ENCODE measurements at places on chromosomes 5 and 9. TPM values are rescaled to one million over a fixed set of nuclear protein-coding genes. Genes with fewer than 3 reads are reported as not detected.

Gene NEK6
- total RNA-seq = 93.3 TPM

Gene CDKN2A
- total RNA-seq = 88.7 TPM

Gene FOXE1
- not detected for total RNA-seq

Gene ERAP2
- 33.7 TPM for total RNA-seq

DNA sequence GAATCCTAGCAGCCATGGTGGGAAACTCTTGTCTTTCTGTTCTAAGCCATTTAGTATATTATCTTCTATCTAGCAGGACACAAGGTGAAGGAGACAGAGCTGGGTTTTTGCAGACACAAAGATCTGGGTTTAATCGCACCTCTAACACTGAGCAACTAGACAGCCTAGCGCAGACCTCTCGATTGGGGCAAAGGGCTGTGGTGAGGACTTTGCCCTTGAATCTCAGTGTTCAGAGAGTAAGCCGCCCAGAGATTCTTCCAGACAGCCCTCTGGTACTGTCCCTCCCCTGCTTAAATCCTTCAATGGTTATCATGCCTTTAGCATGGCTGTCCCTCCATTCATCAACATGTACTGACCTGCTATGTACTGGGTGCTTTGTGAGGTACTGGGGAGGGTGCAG lies 128.1 kb downstream of the CRB2 start:
- H3K4me3 ChIP-seq = no peak overlapping the region
- no peak overlapping the region for H3K27ac ChIP-seq
- no peaks in the 10 kb centered on the region for H3K27me3 ChIP-seq
- H3K4me1 ChIP-seq = no peaks in the 10 kb centered on the region
- DNase-seq = no peak

DNA sequence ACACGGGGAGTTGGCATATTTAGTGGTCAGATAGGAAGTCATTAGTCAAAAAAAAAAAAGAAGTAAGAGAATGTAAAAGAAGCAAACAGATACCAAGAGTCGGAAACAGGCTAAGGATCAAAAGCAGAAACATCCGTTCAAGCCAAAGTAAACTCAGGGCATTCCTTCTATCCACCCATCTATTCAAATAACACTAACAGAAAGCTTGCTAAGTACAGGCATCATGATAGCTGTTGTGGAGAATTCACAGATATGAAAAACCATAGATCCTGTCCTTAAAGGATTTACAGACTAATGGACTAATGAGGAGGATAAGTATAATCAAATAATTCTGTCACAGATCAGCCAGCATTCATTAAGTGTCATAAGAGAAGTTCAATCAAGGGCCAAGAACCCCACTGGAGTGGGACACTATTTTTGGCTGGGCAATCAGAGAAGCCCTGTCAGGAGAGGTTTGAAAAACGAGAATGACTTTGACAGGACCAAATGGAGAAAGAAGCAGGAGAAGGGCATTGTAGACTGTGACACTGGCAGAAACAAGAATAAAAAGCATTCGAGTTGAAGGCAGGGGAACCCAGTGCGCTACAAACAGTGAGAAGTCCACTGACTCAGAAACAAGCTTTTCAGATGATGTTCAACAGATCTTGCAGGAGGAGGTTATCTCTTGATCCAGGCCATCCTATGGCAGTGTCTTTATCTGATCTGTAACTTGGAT lies 154.2 kb upstream of the TSLP start:
- no peaks in the 10 kb centered on the region for H3K36me3 ChIP-seq
- no peak for DNase-seq
- H3K27ac ChIP-seq = no peak overlapping the region
- H3K27me3 ChIP-seq = no peaks in the 10 kb centered on the region
- no peak overlapping the region for H3K4me3 ChIP-seq

DNA sequence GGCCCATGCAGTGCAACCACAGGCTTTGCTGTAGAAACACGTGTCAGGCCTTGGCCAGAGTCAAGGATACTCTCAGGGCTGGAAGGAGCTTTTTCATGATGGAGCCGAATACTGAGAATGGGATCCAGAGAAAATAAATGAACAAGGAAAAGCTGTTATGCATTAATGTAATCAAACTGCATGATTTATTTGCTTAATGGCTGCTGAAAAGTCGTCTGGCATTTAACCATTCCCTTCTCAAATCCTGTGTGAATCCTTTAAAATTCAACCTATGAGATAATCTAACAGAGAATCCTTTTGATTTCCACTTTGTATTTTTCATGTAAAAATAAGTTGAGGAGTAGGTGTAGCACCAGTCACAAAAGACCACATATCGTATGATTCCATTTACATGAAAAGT lies 24.1 kb upstream of the GNA14 start:
- no peaks in the 10 kb centered on the region for H3K27me3 ChIP-seq
- DNase-seq = no peak
- no peaks in the 10 kb centered on the region for H3K36me3 ChIP-seq
- H3K4me3 ChIP-seq = no peak overlapping the region
- no peaks in the 10 kb centered on the region for H3K4me1 ChIP-seq
- H3K27ac ChIP-seq = no peak overlapping the region

DNA sequence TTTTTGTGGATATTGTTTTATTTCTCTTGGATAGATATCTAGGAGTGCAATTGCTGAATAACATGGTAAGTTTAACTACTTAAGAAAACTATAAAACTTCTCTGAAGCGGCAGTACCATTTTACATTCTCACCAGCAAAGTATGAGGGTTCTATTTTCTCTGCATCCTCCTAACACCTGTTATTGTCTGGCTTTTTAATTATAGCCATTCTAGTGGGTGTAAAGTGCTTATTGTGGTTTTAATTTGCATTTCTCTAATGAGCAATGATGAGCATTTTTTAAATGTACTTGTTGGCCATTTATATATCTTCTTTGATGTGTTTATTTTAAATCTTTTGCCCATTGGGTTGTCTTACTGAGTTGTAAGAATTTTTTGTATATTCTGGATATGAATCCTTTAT lies 28.7 kb downstream of the SMIM32 start:
- H3K27ac ChIP-seq = peak overlapping the region; percentile 69
- H3K27me3 ChIP-seq = no peaks in the 10 kb centered on the region
- peaks cover 21% of the 10 kb centered on the region for H3K36me3 ChIP-seq
- H3K4me1 ChIP-seq = peaks cover 60% of the 10 kb centered on the region
- no peak overlapping the region for H3K4me3 ChIP-seq
- peak; percentile 52 for DNase-seq

- peaks cover 20% of the 10 kb centered on the region for H3K4me1 ChIP-seq
- no peaks in the 10 kb centered on the region for H3K27me3 ChIP-seq
- no peaks in the 10 kb centered on the region for H3K36me3 ChIP-seq
- no peak for DNase-seq
- H3K4me3 ChIP-seq = peak overlapping the region; percentile 60
Measured at GRCh38 chr5:74640954-74641734, 616 bp upstream of the ENC1 start.

DNA sequence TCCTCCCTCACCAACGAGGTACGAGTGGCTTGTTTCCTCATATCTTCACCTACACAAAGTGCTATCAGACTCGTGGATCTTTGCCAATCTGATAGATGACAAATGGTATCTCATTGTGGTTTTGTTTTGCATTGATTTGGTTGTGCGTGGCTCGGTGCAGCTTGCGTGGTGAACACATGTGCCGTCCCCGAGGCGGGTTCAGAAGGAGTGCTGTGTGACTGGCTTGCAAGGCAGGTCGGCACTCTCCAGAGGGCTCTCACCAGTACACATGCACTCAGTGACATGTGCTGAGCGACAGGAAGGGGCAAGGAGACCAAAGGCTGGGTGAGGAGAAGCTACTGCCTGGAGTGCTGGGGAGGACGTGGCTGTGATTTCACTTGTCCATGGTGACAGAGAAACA lies 95.3 kb upstream of the PITX1 start:
- peak; percentile 97 for DNase-seq
- H3K27me3 ChIP-seq = no peaks in the 10 kb centered on the region
- peak overlapping the region; percentile 52 for H3K4me3 ChIP-seq
- H3K4me1 ChIP-seq = peaks cover 72% of the 10 kb centered on the region
- peak overlapping the region; percentile 98 for H3K27ac ChIP-seq

DNA sequence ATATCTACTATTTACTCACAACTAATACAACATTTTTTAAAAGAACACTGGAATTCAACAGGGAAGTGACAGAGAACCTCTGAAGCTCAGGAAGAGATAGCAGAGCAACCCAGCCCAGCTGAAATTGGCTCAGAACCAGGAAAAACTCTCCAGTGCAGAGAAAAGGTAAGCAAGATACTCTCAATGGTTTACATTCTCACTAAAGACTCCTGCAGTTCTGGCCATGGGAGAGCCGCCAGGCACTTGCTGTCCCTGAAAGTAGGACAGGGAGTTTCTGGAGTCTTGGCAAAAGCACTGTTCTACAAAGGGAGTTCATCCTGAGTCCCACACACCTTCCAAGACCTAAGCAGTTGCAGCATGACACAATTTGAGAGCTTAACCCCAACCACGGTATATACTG lies 330.8 kb downstream of the TRIM36 start:
- no peaks in the 10 kb centered on the region for H3K4me1 ChIP-seq
- no peaks in the 10 kb centered on the region for H3K36me3 ChIP-seq
- no peak overlapping the region for H3K27ac ChIP-seq
- H3K27me3 ChIP-seq = 0 out of 2 replicates have a peak, but pooled peaks cover 6% of the 10 kb centered on the region
- no peak for DNase-seq

GRCh38 chr5:56202483-56202882 lies 30.6 kb downstream of the ANKRD55 start:
- no peak for DNase-seq
- no peak overlapping the region for H3K4me3 ChIP-seq
- no peaks in the 10 kb centered on the region for H3K36me3 ChIP-seq
- no peak overlapping the region for H3K27ac ChIP-seq
- H3K4me1 ChIP-seq = no peaks in the 10 kb centered on the region

- no peak overlapping the region for H3K4me3 ChIP-seq
- H3K27me3 ChIP-seq = 0 out of 2 replicates have a peak, but pooled peaks cover 3% of the 10 kb centered on the region
- no peak overlapping the region for H3K27ac ChIP-seq
Measured at GRCh38 chr9:133818444-133818843, 80.3 kb upstream of the SARDH start.

GRCh38 chr9:121059513-121059912 lies 9.4 kb upstream of the C5 start:
- no peak overlapping the region for H3K27ac ChIP-seq
- H3K4me1 ChIP-seq = peaks cover 4% of the 10 kb centered on the region
- no peaks in the 10 kb centered on the region for H3K36me3 ChIP-seq
- no peaks in the 10 kb centered on the region for H3K27me3 ChIP-seq

DNA sequence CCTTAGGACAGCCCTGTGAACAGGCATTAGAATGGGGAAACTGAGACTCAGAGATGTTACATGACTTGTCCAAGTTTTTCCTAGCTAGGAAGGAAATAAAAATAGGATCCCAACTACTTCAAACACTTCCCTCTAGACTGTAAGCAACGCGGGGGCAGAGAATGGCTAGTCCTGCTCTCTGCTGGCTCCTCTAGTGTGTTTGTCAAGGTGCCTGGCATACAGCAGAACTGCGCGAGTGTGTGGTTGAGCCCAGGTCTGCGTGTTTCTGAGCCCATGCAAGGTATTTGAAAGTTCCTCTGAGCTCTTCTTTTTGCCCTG lies 152.5 kb downstream of the MACROH2A1 start:
- H3K4me3 ChIP-seq = no peak overlapping the region
- no peaks in the 10 kb centered on the region for H3K4me1 ChIP-seq
- H3K36me3 ChIP-seq = no peaks in the 10 kb centered on the region
- no peaks in the 10 kb centered on the region for H3K27me3 ChIP-seq
- no peak for DNase-seq
- no peak overlapping the region for H3K27ac ChIP-seq

- DNase-seq = no peak
- H3K27ac ChIP-seq = no peak overlapping the region
- H3K4me3 ChIP-seq = no peak overlapping the region
- no peaks in the 10 kb centered on the region for H3K27me3 ChIP-seq
- no peaks in the 10 kb centered on the region for H3K4me1 ChIP-seq
Measured at GRCh38 chr9:125915606-125916005, 168.4 kb downstream of the PBX3 start.

DNA sequence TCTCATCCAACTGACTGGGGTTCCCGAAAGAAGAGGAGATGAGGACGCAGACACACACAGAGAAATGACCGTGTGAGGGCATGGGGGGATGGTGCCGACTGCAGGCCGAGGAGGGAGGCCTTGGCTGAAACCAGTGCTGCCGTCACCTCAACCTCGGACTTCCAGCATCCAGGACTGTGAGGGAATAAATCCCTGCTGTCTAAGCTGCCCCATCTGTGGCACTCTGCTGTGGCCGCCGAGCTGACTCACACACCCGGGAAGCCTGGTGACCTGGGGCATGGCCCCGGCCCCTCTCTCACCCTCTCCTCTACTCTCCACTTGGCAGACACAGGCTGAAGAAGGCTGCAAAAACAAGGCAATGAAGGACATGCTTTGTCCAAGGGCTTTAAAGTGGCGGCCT lies 4.4 kb upstream of the COL5A1 start:
- H3K4me1 ChIP-seq = no peaks in the 10 kb centered on the region
- H3K27me3 ChIP-seq = no peaks in the 10 kb centered on the region
- H3K4me3 ChIP-seq = no peak overlapping the region

GRCh38 chr9:27377147-27377807 lies 80.3 kb upstream of the EQTN start:
- no peaks in the 10 kb centered on the region for H3K36me3 ChIP-seq
- H3K27ac ChIP-seq = peak overlapping the region; percentile 77
- H3K4me1 ChIP-seq = peaks cover 32% of the 10 kb centered on the region
- H3K27me3 ChIP-seq = no peaks in the 10 kb centered on the region

- H3K27me3 ChIP-seq = no peaks in the 10 kb centered on the region
- no peaks in the 10 kb centered on the region for H3K4me1 ChIP-seq
- H3K27ac ChIP-seq = no peak overlapping the region
- H3K4me3 ChIP-seq = no peak overlapping the region
Measured at GRCh38 chr9:99307851-99308250, 85.8 kb downstream of the SEC61B start.

DNA sequence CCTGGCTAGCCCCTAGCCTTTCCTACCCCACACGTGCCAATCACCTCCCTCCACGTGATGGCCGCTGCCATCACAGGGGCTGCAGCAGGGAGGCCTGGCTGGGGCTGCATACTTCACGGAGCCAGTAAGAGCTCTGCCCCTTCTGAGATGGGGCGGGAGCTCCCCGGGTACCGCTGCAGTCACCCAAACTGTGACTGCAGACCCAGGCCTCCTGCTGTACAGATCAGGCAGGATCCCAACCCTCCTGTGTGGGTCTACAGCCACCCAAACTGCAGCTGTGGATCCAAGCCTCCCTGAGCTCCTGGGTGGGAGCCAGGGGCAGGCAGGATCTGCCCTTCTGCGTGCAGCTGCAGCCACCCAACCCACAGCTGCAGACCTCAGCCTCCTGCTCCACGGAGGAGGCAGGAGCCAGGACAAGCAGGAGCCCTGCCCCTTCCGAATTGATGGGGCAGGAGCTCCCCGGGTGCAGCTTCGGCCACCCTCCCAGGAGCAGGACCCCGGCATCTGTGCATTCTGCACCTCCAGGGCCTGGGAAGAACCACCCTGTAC lies 3.2 kb upstream of the BTNL9 start:
- no peaks in the 10 kb centered on the region for H3K36me3 ChIP-seq
- no peaks in the 10 kb centered on the region for H3K27me3 ChIP-seq
- H3K4me3 ChIP-seq = no peak overlapping the region
- no peak overlapping the region for H3K27ac ChIP-seq
- H3K4me1 ChIP-seq = no peaks in the 10 kb centered on the region

Data from Karpas-422 (cell line).